Activated CD4-positive, CD25-positive, alpha-beta regulatory T cell treated with anti-CD3 and anti-CD28 coated beads, Interleukin-2, amount 50 U/mL, for 24 hours (primary cell): ENCODE measurements at places on chromosomes 6 and 20.

DNA sequence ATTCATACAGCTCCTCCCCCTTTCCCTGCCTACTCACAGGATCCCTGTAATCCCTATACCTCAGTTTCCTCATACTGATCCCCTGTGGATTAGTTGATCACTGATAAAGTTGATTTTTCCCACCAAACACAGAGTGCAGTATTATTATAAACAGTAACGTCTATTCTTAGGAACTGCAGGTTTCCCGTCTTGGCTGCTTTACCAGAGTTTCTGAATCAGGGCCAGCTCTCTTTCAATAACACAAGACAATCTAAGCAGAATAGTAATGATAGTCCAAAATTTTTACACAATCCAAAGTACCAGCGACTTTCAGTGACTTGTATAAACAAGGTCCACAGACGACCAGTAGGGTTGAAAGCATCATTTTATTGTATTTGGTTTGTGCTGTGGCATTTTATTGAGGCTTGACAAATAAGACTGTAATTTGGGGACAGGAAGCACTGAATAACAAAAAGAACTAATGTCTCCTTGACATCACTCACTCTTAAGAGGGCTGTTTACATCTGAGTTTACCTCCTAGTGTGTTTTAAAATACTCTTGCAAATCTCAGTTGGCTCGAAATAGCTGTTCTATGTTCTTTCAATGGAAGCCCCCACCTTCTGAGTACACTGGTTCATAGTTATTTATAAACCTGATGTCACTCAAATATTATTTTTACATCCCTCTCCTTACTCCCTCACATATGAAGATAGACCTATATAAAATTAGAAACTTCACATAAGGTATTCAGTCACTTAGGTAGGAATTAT lies 6.1 kb upstream of the JARID2 start:
- no peak for ATAC-seq

- ATAC-seq = no peak
Measured at GRCh38 chr20:56995635-56996075, 270.8 kb downstream of the BMP7 start.

- no peak for ATAC-seq
Measured at GRCh38 chr20:23881371-23881770, 1.8 kb upstream of the CST5 start.

- no peak for ATAC-seq
Measured at GRCh38 chr6:9126878-9127560, 691.7 kb upstream of the SLC35B3 start.

GRCh38 chr6:116047173-116047933 lies 13.3 kb downstream of the FRK start:
- no peak for ATAC-seq

DNA sequence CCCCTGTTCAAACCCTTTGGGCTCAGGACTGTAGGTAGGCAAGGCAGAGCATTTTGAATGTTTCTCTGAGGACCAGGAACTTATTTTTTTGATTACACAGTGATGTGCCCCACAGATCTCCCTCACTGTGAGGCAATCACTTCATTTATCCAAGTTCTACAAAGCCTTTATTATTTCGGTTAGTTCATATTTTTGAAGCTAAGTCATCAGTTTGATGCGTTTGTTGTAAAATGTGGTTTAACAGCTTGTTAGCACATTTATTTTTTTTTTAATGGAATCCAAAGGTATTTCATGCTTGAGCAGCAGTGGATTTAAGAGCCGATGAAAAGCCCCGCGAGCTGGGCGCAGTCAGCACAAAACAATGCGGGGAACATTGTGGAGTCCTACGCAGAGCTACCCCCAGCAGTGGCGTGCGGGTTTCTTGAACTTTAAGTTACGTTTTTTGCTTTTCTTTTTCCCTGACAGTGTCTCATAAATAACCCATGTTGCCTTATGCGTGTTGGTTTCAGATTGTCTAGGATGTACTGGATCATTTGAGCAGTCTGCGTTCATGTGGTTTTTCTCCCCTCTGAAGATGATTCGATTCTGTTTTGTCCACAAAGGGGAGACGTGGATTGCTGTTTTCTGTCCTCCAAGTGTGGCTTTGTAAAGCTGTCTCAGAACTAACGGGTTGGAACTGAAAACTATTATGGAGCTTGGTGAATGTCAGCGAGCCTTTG lies 233.6 kb upstream of the BMP2 start:
- no peak for ATAC-seq

GRCh38 chr20:2252419-2252997 lies 43.3 kb upstream of the TGM3 start:
- no peak for ATAC-seq

DNA sequence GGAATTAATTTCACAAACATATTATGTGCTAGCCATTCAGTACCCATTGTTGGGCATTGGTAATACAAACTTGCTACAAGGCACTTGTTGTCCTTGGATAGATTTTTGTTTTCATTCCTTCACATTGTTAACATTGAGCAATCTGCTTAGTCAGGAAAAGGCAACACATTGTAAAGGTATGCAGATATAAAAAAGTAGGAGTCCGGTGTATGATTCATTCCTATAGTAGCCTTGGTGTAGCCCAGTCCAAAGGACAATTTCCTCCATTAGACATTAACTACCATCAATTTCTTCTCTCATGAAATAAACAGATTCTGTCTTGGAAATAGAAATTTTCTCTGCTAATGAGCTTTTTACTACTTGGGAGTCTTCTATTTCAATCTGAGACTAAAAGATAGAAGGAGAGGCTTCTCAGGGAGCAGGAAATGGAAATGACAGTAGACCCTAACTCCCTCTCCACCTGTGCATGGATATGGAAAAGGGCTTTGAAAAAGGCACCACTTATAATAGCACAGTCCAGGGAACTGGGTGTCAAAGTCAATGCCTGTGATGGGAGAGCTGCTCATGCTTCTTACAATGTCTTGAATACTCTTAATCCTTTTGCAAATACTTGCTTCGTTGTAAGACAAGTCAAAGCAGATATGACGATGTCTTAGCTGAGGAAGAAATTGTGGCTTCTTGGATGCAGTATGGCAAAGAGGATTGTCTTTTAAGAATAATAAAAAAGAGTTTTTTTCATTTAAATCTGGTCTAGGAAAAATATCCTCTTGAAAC lies 369.4 kb upstream of the CITED2 start:
- ATAC-seq = no peak

DNA sequence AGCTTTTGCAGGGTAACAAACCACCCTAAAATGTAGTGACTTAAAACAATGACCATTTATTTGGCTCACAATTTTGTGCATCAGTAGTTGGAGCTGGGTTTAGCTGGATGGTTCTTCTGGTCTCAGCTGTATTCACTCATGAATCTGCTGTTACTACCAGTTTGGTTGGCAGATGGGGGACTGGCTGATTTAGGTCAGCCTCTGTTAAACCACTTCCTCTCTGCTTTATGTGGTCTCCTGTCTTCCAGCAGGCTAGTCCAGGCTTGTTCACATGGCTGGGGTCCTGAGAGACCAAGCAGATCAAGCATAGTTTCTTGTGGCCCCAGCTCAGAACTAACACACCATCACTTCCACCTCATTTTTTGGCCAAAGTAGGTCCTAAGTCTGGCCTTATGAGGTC lies 67.2 kb upstream of the LAMP5 start:
- ATAC-seq = no peak

- no peak for ATAC-seq
Measured at GRCh38 chr6:159493898-159494585, 199.0 kb downstream of the SOD2 start.

DNA sequence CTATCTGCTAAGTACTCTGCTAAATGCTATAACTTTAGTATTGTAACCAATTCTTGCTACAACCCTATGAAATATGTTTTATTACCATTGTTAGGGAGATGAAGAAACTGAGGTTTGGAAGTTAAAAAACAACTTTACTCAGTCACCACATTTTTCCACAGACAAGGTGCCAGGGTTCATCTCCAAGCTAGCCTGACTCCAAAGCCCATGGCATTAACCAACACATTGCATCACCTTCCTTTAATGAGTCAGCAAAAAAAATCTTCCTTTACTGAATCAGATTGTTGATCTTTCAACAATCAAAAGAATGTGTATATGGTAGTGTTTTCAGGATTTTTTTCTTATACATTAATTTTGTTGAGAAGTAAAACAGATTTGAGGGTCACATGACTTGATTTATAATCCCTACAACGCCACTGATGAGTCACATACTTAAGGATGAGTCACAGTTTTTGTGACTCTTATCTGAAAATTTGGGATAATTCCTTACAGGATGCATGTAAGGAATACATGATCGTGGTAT lies 41.5 kb downstream of the MAN1A1 start:
- no peak for ATAC-seq

DNA sequence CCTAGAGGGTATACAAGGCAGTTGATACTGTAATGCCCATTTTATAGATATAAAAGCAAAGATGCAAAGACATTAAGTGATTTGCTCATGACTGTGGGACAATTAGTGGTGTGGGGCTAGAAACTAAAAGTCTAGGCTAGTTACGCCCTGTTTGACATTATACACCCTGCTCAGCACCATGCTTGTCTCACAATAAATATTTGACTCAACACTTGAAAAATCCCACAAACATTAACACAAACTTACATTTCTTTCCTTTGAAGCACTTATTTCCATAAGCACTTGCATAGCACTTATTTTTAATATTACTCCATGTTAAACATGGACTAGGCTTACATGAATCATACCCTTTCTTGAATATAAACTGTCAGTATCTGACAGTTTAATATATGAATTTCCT lies 36.5 kb upstream of the SNRPB2 start:
- no peak for ATAC-seq

DNA sequence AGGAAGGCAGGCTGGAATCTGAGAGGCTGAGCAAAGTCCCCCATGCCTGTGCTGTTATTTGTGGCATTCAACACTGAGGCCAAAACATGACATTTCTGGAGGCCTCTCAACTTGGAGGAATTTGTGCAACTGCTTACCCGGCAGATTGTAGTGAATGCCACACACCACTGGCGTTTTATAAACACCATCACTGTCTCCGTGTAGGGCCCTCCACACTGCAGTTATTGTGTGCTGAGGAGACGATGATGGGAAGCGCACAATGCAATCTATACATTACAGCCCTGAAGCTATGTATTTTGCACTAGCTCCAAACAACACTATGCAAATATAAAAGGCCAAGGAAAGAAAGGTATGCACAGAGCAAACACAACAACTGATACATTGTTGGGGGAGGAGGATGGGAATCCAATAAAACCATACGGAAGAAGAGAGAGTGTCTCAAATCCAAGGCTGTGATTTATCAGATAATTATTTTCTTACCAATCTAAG lies 106.5 kb downstream of the SMLR1 start:
- no peak for ATAC-seq

- ATAC-seq = no peak
Measured at GRCh38 chr6:169085466-169085865, 168.2 kb downstream of the THBS2 start.

GRCh38 chr6:131683479-131683878 lies 17.7 kb downstream of the OR2A4 start:
- no peak for ATAC-seq

DNA sequence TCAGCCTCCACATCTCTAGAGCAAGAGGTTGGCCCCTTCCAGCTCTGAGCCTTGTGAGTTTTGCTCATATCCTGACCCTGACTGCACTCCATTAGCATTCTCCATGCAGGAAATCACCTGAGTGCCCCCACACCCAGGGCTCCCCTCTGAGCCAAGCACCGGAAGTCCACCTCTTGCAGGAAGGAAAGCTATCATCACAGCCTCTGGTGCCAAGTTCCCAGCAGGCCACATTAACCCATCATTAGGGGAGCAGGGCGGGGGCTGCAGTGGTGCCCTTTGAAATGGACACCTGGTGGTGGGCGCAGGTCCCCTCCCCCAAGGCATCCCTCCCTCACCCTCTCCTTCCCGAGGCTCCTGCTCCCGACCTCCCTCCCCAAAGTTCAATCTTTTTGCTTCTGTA lies 16.1 kb downstream of the GRM4 start:
- no peak for ATAC-seq

DNA sequence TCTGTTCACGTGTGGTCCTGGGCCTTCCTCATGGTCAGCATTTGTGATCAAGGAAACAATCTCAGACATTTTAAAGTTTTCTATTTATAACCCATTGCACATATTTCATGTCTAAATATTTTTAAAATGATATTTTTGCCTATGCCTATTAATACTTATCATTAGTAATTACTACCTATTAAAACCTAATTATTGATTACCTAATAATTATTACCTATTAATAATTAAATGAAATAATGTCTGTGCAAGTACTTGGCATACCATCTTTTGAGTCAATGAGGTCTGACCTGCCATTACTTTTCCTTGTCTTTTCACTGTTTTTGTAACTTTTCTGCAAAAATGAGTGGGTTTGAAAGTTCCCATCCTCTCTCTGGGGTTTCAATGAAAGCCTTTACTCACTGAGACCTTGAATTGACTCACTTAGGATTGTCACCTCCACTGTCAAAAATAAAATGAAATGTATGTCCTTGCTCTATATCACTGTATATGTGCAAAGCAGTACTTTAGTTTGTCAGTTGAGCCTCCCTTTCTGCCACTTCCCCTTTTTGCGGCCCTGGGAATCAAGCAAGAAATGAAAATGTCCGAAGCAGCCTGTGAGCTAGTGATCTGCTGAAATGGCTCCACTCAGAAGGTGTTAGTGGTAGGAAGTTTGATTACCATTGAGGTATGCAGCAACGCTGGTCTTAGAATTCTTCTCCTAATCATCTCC lies 87.8 kb downstream of the L3MBTL3 start:
- no peak for ATAC-seq

DNA sequence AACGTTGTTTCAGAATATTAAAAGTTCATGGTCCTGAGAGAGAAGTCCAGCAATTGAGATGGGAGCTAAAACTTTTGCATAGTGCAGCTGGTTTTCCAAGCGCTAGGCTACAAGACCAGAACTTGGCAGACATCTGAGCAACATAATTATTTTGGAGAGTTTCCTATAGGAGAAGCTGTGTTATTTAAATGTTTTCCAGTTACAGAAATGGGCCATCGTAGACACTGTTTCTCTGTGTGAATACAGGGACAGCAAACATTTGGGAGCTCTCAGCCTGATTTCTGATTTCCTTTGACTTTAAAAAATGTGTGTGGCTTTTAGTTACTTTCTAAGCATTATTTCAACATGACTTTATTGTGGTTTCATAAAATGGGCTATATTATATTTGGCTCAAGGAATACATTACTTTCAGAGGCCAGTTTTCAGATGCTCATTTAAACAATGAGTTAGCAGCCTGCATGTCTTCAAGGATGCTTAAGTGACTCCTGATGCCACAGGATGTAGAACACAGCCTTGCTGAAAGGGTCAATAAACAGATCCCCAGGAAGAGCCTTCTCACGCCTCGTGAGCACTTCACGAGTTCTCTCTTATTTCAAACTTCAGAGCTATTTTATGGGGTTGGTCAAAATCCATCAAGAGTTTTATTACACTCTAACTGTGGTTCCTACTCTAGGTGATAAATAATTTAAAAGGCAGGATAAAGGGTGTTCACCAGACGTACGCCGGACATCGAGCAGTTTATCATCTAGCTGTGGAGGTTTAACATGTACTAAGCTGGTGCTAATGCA lies 193.8 kb downstream of the SMOC2 start:
- ATAC-seq = no peak

GRCh38 chr20:49687595-49688567 lies 25.8 kb downstream of the B4GALT5 start:
- ATAC-seq = no peak

GRCh38 chr20:38692436-38693411 lies 31.6 kb upstream of the SLC32A1 start:
- ATAC-seq = no peak

GRCh38 chr20:41030531-41031242 lies 2.1 kb downstream of the TOP1 start:
- ATAC-seq = no peak

- ATAC-seq = no peak
Measured at GRCh38 chr6:4491501-4492260, 284.5 kb upstream of the CDYL start.

GRCh38 chr20:51828762-51829161 lies 26.4 kb upstream of the SALL4 start:
- no peak for ATAC-seq
